Mesenteric fat pad (tissue), 1 donor: ENCODE measurements at places on chromosomes 1 and 21.
A peak's percentile ranks its signal among the peaks of the same experiment; 100 is the strongest.

- no peak for DNase-seq
Observed at GRCh38 chr1:113146242-113147072, 73.5 kb downstream of the LRIG2 start.

DNA sequence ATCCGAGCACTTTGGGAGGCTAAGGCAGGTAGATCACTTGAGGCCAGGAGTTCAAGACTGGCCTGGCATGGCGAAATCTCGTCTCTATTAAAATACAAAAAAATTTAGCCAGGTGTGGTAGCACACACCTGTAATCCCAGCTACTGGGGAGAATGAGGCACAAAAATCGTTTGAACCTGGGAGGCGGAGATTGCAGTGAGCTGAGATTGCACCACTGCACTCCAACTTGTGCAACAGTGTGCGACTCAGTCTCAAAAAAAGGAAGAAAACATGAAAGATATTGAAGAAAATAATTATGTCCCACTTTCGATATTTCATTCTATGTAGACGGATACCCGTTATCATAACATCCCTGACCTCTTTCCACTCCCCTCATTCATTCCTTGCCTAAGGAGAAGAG, 19.2 kb downstream of the TUT4 start:
- no peak for DNase-seq

GRCh38 chr1:205670611-205671430, 9.5 kb downstream of the SLC45A3 start:
- DNase-seq, result no peak

- no peak for DNase-seq
Observed at GRCh38 chr1:116357487-116357886, 15.6 kb upstream of the ATP1A1 start.

- DNase-seq, result no peak
Observed at GRCh38 chr1:13619909-13620308, 36.3 kb downstream of the PDPN start.

DNA sequence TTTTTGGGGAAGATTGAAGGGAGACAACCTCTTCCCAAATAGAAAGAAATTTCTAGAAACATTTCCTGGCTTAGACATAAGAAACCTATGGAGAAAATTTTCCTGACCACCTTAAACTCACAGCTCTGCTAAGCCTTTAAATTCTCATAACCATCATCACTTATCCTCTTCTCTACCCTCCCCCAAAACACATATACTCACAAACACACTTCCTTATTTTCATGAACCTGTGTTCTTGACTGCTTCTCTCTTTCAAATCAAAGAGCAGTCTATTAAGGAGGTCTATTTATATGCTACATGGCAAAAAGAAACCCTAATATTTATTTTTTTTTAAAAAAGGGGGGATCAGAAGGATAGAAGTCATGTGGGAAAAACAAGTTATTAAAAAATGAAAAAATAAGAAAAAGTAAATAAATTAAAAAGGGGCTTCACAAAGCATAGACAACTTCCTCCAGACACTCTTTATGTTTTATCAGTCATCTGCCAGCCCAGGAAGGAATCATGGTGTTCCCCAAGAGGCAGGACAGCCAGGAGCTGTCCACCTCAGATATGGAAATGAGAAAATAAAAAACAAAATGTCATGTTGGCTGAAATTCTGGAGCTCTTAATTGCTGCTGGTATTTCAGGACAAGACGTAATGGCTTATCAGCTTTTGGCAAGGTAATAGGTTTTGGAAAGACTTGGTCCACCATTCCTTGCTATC, 12.8 kb upstream of the RGS2 start:
- no peak for DNase-seq

DNA sequence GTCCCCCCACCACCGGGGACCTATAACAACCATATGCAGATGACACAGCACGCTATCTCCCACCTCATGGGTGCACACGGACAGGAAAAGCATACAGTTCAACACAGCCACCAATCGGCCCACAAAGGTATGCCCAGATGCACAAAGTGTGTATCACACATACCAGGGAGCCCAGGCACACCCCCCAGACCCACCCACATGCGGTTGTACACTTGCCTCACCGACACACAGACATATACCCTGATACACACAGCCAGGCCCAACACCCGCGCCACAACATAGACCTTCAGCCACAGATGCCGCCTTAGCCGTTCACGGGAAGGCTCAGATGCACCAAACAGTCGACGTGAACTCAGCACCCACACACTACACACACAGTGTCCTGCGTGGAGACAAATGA, 5.5 kb downstream of the CROCC start:
- DNase-seq, result no peak

- no peak for DNase-seq
Observed at GRCh38 chr1:46563341-46563740, 11.9 kb upstream of the KNCN start.

- no peak for DNase-seq
Observed at GRCh38 chr1:83910461-83910860, 88.5 kb downstream of the TTLL7 start.

- no peak for DNase-seq
Observed at GRCh38 chr1:62024690-62025089, 170.0 kb upstream of the L1TD1 start.

- DNase-seq, result no peak
Observed at GRCh38 chr1:183149273-183149672, 36.8 kb upstream of the LAMC2 start.

- DNase-seq, result no peak
Observed at GRCh38 chr21:41446586-41446985, 20.5 kb downstream of the MX1 start.

GRCh38 chr1:228079601-228080263, 2.8 kb upstream of the ARF1 start:
- DNase-seq, result peak; percentile 45

DNA sequence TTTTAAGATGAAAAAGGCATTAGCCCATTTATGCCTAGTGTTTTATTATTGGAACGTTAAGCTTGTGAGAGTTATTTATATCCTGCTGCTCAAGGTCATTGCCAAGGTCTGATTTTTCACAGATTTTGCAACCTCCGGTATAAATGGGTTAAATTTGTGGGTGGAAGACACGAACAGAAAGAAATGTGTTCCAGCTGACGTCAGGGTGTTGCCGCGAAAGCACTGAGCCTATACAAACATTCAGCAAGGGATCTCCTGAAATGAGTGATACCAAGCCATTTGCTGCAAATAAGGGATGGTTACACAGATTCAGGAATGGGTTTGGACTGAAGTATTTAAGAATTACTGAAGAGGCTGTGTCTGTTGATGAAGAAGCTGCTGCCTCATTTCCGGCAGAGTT, 32.2 kb downstream of the TMED5 start:
- DNase-seq, result no peak

- DNase-seq, result no peak
Observed at GRCh38 chr1:169814265-169814664, 19.6 kb upstream of the METTL18 start.

DNA sequence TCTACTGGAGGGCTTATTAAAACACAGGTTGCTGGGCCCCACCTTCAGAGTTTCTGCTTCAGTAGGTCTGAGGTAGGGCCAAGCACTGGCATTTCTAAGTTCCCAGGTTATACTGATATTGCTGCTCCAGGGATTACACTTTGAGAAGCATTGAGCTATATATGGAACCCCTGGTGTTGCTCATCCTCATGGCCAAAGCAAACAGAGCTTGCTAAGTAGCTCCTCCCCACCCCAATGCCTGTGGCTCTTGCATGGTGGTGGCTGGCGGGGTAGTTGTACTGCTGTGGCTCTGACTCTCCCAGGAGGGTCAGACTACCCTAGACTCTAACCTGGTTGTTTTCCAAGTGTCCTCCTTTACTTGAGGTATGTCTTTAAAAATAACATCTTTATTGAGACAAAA, 143.6 kb downstream of the SPATA46 start:
- no peak for DNase-seq

GRCh38 chr1:20540281-20540680, 12.1 kb upstream of the FAM43B start:
- DNase-seq, result no peak

DNA sequence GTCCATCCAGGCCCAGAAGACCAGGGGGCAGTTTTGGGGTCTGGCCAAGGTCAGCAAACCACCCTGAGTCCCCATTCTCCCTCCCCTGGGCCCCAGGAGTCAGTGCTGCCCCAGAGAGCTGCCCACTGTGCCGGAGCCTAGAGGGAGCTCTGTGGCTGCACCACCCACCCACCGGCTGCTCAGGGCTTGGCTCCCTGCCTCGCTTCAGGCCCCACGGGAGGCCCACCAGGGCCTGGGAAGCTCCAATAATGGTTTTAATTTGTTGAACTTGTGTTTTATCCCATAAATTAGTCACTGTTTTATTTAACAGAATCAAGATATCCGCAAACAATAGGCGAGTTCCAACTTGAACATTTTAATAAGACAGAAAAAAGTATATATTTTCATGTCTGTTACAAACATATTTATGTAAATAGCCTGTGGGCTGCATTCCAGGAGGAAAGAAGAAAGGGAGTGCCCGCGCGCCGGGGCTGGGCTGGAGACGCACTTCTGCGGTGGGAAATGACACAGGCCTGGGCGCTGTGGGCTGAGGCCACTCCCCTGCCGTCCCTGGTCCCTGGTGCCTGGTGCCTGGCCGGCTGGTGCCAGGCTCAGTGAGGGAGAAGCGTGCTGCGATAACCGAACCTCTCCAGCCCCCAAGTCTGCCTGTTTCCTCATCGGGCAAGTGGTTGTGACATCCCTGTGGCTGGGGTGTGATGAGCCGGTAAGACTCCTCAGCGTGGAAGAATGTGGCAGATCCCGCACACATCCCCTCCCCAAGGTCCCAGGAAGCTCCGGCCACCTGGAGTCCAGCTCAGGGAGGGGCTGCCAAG, 160.5 kb downstream of the PEX14 start:
- no peak for DNase-seq
